Uterine smooth muscle cell (primary cell): ENCODE measurements at places on chromosomes 5 and 9. TPM values are rescaled to one million over a fixed set of nuclear protein-coding genes. Genes with fewer than 3 reads are reported as not detected.

SLC34A3 gene
- total RNA-seq, result not detected in 2 replicates

PFN3 gene
- total RNA-seq, result not detected in 2 replicates

PLEKHG4B gene
- under 0.01 TPM in 2 replicates for total RNA-seq

PCDHB15 gene
- under 0.01 and 0.37 TPM in 2 replicates for total RNA-seq

SMIM3 gene
- total RNA-seq, result 44.7 and 79.4 TPM in 2 replicates
